ENCODE measurements at places on chromosomes 2 and 18. TPM values are rescaled to one million over a fixed set of nuclear protein-coding genes. Genes with fewer than 3 reads are reported as not detected.

TRIM54 gene
- 8.2 TPM for total RNA-seq

PPP1R1C gene
- 27.5 TPM for total RNA-seq

LAMA3 gene
- 44.4 TPM for total RNA-seq

DNA sequence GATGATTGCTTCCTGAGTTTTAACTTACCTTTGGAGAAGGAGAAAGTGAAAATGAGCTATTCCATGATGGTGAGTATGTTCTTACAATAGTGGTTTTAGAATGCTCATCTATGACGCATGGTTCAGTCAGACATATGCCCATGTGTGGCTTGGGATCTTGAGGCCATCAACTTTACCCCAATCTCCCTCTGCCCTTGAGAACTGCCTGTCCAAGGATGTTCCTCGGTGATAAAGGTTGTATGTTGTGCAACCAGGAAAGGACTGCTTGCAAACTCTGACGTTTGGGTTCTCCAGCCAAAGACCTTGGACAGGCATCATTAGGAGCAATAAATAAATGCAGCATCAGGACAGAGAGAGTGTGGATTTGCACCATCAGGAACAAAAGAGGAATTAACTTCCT lies 165.0 kb downstream of the ZEB2 start:
- no peak for DNase-seq

DNA sequence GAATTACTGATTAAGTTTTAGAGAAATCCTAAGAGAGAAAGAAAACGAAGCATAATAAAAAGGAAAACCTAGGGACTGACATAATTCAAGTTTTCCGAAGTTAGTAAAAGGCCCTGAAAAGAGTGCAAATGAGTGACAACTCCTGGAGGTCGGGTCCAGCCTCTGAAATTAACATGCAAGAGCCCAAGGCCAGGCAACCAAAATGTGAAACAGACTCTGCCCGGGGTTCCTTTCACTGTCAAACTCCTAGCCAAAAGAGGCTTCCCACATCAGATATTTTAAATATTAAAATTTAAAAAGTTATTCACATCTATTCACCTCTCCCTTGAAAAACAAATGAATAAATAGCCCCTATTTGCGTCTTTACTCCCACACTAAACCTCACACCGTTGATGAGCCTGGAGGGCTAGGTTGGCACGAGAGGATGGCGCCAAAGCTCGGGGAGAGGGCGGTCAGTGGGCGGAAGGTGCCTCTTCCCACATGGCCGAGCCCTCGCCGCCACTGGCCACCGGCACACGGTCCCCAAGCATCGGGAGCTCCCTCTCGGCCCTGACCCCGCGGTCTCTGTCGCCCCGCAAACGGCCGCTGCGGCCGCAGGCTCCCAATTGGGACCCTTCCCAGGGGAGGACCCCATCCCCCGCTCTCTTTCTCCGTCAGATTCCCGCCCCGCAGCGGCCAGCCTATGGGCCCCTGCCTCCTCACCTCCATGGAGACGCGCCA lies 630 bp downstream of the PPM1G start:
- DNase-seq, result no peak

- DNase-seq, result no peak
Measured at GRCh38 chr18:79479761-79480161, 84.0 kb downstream of the NFATC1 start.

DNA sequence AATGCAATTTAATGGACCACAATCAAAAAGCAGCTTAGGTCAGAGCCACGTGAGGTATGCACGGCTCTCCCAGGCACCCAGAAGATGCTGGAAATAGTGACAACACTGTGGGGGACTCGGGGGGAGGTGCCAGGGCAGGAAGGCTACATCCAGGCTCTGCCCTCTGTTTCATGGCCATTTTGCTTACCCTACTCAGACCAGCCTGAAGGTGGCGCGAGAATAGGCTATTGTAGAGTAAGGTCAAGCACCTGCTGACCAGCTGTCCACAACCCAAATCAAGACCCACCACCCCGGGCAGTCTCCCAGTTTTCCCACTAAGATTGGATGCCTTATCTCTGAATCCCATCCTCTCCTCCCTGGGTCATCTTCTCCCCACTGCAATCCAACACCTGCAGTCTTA lies 115.7 kb downstream of the VIT start:
- no peak for DNase-seq

DNA sequence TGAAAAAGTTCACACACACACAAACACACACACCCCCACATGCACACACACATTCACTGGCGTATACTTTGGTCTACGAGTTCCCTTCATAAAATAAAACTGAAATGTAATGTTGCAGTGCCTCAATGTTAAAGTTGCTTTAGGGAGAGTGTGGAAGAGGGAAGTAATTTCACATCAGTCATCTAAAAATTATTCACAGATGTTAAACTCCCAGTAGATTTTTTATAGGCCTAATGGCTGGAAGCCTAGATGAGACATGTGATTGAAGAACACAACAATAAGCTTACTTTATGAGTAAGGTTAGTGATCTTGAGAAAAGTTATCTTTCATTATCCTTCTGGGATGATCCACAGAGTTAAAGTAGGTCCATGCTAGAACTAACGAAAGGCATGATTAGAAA lies 506.7 kb upstream of the CNTNAP5 start:
- DNase-seq, result peak; percentile 10

DNA sequence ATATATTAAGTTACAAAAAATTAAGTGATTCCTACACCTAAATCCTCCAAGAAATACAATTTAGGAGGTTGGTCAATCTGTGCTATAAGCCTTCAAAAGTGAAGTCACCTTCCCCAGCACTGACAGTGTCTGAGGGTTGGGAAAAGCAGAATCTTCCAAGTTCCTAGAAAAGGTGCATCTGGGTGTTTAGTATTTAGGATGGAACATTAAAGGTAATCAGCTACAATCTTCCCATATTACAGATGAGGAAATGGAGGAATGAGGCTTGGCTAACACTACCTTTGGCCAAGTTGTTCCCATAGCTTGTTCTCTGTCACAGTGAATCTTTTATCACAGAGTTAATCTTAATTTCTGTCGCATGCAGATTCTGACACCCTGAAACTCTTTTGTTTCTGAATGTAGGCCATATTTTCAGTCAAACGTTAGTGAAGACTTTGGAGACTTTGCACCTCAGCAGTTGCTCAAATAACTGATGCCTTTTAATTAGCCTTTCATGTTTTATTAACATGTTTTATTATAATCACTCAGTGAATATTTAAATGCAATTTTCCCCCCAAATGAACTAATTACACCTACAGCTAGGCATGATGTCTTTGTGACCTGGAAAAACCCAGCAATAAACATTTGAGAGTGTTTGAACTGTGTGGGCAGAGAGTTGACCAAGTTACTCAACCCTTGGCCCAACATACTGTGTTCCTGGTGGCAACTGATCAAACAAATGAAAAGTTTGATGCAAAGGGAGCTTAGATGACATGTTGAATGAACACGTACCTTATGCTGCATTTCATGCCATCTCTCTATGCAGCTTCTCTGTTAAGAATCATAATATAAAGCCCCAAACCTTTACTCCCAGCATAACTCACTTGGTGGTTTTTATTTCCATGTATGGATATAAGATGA lies 17.6 kb downstream of the FN1 start:
- no peak for DNase-seq
